ENCODE measurements at places on chromosomes 11 and 22.

DNA sequence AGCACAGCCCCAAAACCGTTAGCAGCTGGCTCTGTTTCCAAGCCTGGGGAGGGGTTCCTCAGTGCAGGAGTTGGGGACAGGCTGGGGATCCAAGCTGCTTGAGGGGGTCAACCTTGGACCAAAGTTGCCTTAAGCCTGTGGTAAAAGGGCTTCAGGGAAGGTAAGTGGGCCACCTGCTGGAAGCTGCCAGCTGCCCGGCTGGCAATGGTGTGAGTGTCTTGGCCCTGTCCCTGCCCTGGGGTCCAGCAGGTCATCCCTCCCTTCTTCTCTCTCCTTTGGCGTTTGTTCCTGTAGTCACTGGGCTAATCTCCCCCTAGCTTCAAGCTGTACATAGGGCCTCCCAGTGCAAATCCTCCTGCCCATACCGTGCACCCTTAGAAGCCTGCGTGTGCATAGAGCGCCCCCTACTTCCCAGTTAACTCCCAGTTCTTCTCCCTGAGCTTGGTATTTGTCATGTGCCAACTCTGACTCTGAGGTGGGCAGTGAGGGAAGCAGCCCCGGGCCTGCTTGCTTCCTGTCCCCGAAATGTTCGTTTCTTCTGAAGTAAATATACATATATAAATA lies 4.4 kb downstream of the TMEM258 start:
- peak; percentile 11 for DNase-seq

DNA sequence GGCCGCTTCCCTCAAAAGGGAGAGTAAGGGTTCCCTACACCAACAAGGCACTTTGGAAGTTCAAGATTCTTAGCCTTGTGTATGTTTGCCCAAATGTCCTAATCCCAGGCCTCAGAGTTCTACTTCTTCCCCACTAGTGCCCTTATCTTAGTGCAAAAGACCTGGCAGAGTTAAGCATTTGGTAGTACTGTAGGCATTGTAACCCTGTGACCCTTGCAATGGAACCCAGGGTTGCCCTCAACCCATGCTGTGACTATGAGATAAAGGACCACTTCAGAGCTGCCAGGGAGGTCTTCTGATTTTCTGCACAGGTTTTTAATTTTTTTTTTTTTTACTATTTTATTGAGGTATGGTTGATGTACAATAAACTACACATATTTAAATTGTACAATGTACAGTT lies 65.1 kb downstream of the C11orf65 start:
- no peak for DNase-seq

- DNase-seq, result no peak
Observed at GRCh38 chr22:26957897-26958296, 300.5 kb downstream of the MIAT start.

- no peak for DNase-seq
Observed at GRCh38 chr22:39144101-39144767, 8.2 kb downstream of the CBX7 start.

DNA sequence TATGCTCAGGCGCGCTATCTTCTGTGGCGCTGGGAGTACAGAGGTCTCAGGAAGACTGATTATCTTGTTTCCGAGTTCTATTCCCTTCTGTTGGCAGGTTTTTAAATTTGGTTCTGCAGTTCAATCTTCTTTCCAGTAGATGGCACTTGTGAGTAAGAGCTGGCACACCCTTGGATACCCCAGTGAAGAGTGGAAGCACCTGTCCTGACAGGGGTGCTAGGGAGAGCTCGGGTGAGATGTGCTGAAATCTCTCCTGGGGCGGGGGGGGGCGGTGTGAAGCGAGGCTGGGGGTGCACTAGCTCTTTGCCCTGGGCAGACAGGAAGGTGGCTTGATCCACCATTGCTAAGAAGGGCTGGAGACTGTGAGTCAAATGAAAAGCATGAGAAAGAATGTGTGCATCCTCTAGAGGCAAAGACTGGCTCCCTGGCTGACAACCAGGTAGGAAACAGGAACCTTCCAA lies 679.9 kb upstream of the CCDC179 start:
- DNase-seq, result peak; percentile 78
